Glomerular endothelial cell (primary cell): ENCODE measurements at places on chromosomes 5 and 9. TPM values are rescaled to one million over a fixed set of nuclear protein-coding genes. Genes with fewer than 3 reads are reported as not detected.

DNA sequence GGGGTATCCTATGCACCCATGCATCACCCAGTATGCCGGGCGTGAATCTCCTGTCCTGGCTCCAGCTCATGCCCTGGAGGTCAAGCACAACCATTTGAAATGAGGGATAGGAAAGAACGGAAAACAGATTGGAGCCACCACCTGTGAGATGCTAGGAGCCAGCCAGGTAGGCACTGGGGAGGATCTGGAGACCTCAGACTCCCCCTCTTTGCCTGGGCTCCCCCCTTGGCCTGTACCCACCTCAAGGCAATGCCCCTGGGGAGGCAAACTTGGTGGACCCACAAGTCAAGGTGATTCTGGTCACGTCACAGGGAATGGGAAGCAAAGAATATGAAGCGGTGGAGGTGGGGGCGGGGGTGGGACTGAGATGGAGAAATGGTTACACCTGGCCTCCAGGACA is 92.6 kb downstream of the PAX5 start:
- DNase-seq = no peak

Gene ARHGEF28
- total RNA-seq = 83.0 and 143 TPM in 2 replicates

GRCh38 chr5:140550147-140551079 is 3.0 kb downstream of the EIF4EBP3 start:
- no peak for DNase-seq

Gene CCNI2
- total RNA-seq = not detected in 2 replicates

Gene OR1Q1
- not detected in 2 replicates for total RNA-seq

Gene MARCHF11
- not detected in 2 replicates for total RNA-seq
